Muscle of back (tissue), 13 donors: ENCODE measurements at places on chromosomes 12 and 14.

GRCh38 chr12:1439687-1440086 lies 154.7 kb downstream of the FBXL14 start:
- no peak for DNase-seq

GRCh38 chr12:72491426-72491825 lies 219.3 kb downstream of the TRHDE start:
- DNase-seq: peak; percentile 36

- DNase-seq: no peak
These were observed 826 bp downstream of the PRKCH start for GRCh38 chr14:61322011-61322798.

- no peak for DNase-seq
These were observed 462.6 kb downstream of the NPAS3 start for GRCh38 chr14:33401311-33401710.

DNA sequence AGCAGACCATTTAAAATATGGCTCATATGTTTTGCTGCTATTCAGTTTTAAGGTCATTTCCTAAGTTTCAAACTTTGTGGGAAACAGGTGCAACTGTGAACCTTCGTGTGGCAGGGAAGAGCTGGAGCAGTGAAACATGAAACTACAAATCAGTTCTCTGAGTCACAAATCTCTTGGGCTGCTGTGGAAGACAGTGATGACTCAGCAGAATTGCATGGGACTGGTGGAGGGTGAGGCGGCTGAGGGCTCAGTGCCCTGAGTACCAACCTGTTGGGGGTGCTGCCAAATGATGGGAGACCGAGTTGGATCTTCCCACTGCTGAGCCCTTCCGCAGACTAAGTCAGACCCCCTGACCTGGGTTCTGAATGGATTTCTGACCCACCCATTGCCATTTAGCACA lies 8.4 kb upstream of the CALM1 start:
- DNase-seq: no peak

DNA sequence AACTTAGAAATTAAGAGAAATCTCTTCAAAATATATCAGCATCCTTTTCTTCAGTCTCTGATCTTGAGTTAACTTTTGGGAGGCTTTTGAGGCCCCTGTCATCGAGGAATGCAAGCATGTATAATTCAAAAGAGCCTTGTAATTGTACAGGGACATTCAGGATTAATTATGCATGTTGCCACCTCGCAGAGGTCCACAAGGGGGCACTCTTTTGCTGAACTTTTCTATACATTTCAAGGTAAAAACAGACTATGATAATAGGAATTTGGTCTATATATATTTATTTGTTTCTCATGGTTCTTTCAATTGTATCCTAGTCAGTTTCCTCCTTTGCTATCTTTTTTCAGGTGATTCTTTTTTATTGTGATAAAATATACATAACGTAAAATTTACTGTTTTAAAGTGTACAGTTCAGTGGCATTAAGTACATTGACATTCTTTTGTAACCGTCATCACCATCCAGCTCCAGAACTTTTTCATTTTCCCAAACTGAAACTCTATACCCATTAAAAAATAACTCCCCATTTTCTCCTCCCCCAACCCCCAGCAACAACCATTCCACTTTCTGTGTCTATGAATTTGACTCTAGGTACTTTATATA lies 47.0 kb upstream of the SLC2A13 start:
- DNase-seq: peak; percentile 41

DNA sequence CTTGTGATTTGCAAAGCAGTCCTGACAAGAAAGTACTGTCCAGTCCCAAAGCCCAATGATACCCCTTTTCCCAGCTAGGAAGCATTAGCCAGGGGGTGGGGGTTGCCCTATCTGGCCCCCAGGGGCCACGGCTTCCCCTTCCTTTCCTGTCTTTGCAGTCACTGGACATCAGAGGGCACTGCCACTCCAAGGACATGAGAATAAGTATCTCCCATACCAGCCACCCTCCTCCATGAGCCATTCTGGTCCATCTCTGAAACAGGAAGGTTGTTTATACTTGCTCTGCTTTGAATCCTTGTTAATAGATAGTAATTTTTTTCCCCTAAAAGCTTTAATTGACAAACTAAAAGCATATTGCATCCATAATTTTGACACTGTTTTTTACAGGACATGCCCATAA lies 29.7 kb downstream of the RBM19 start:
- no peak for DNase-seq

DNA sequence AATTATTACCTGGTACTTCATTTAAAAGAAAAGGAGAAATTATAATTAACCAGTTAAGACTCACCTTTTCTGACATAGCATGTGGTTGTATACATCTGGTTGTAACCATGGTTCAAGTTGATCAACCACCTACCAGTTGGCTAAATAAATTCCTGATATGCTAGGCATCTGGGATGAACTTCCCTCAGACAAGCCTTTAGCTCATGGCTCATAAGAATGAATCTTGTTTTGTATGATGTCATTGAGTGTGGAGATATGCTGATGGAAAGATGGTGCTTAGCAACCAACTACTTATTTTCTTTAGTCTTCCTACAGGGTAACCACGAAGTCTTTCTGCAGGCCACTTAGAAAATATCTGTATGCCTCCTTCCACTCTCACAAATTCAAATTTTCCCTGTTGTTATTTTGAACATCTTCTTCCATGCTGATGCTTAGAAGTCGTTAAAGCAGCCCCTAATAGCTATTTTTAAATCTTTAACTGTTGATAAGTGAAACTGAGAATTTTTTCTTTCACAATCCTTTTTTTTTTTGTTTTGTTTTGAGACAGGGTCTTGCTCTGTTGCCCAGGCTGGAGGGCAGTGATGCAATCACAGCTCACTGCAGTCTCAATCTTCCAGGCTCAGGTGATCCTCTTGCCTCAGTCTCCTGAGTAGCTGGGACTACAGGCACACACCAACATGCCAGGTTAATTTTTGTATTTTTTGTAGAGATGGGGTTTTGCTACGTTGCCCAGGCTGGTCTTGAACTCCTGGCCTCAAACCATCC lies 51.9 kb upstream of the PTHLH start:
- no peak for DNase-seq

DNA sequence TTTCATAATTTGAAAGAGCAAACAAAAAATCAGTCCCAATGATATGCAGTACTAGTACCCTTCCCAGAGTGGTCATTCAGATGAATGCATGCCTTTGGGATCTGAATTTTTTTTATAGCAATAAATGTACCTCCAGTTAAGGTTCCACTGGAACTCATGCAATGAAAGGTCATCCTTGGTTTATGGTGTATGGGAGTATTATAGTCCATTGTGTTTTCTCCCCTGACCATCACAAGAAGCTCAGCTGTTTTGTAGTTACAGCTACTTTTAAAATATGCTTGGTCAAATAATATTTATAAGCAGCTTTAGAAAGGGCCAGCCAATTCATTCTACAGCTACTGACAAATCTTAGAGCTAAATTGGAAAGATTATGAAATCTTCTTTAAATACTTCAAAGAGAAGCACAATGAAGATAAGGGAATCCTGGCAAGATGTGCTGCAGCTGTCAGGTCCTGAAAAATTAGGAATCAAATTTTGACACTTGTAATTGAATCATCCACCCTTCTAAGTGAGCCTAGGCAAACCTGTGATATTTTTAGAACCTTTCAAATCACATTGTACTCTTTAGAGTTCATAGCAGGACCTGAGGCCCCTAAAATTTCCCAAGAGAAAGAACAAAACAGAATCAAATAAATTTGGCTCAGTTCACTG lies 46.5 kb downstream of the IFT81 start:
- no peak for DNase-seq

GRCh38 chr12:104748790-104749189 lies 209.3 kb downstream of the SLC41A2 start:
- DNase-seq: no peak

DNA sequence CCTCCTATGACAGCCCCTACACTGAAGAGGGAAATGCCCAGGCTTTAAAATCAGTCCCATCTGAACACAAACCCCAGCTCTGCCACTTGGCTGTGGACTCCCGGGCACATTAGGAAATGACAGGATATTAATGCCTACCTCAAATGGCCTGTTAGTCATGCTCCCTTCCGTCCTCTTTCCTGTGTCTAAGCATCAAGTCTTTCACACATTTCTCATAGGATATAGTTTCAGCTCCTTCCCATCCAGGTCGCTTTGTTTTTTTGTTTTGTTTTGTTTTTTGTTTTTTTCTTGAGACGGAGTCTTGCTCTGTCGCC lies 16.1 kb downstream of the PLEK2 start:
- DNase-seq: no peak

DNA sequence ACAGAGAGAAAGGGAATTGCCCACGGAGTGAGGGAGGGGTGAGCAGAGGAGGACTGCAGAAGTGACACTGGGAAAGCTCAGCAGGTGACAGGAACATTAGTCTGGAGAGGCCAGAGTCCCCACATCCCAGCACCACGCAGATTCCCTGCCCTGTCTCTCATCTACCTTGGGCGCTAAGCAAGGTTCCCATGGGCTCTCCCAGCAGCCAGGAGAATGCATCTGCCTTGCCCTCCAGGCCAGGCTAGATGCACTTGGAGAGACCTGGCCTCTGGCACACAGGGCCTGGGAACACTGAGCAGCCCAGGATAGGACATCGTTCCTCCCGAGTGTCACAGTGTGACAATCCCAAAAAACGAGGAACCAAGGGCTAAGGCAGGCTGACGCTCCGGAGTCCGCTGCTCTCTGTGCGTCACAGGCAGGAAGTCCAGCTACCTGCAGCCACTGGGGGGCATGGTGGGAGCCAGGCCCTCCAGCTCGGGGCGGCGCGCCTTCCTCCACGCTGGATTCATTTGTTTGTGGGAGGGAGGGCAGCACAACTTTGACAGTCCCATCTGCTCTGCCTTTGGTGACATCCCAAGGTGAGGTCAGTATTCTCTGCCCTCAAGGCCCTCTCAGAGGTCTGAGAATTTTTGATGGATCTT lies 5.4 kb upstream of the NGB start:
- no peak for DNase-seq

DNA sequence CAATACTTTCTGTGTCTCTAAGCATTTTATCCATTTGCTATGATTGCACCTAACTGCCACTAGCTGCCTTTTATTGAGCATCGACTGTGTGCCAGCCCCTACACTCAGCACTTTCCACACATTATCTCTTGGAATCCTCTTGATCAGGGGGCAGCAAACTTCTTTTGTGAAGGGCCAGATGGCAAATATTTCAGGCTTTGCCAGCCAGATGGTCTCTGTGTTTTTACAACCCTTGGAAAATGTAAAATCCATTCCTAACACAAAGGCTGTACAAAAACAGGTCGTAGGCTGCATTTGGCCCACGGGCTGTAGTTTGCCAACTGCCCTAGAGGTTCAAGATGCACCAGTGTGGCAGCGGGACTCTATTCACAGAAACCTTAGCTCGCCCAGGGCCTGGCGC lies 19.5 kb downstream of the FOXN4 start:
- no peak for DNase-seq

DNA sequence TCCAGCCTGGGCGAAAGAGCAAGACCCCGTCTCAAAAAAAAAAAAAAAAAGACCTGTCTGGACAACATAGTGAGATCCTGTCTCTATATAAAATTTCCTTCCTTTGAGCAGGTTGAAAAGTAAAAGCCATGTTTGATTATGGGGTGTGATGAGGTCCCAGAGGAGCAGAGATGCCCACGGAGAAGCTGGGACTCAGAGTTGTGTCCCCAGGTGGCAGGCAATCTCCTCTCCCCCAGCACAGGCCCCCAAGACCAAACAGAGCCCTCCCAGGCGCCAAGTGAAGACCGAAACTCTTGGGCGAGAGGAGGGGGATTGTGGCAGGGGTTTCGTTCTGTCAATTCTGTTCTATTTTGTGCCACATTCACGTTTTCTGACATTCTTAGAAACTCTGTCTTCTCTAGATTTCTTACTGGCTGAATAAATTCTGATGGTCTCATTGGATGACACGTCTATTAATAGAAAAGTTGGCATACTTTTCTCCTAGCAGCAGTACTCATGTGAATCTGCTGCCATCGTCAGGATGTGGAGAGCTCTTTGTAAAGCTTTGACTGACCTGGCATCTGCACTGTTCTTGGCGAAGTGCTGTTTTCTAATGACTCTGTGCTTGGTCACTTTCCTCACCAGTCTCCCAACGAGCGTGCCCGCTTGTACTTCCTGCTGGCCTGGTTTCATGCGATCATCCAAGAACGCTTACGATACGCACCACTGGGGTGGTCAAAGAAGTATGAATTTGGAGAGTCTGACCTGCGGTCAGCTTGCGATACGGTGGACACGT lies 43.4 kb downstream of the HSP90AA1 start:
- DNase-seq: no peak

DNA sequence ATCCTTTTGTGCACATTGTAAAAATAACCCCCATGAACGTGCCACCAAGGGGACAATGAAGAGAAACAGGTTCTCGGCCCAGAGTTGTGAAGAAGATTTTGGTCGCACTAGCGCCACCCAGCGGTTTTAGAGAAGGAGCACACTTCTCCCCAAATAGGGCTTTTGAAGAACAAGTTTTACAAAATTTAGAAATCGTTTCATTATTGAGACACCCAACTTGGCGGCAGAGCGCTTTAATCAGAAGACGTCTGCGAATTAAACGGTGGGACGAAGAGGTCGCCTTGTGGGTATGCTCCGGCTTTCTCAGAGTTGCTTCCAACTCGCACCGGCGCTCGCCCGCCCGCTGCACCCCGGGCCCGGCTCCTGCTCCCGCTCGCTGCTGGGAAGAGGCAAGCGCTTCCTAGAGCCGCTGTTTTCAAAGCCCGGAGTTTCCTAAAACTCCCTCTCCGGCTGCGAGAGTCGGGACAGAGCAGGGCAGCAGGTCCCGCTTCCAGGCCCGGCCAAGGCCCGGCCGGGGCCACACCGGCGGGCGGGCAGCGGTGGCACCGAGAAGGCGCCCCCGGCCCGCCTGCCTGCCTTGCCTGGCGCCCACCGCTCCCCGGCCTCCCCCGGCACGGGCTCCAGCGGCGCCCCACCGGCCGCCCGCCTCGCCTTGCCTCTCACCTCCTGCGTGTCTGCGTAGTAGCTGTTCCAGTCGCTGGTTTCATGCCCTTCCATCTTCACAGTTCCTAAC lies 645 bp downstream of the FOXA1 start:
- peak; percentile 79 for DNase-seq

GRCh38 chr14:91115986-91116770 lies 2.3 kb downstream of the DGLUCY start:
- DNase-seq: no peak

DNA sequence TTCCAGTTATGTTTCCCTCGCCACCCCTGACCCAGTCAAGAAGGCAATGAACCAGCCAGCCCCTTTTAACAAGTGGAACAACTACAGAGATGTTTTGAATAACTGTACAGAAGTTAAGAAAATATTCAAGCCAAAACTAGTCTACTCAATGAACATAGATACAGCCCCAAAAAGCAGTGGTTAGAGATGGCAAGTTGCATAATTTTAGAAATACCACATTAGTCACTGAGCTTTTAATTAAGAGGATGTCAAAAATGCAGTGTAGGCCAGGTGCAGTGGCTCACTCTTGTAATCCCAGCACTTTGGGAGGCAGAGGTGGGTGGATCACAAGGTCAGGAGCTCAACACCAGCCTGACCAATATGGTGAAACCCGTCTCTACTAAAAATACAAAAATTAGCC lies 27.2 kb downstream of the PROX2 start:
- DNase-seq: no peak

GRCh38 chr12:67772267-67773169 lies 124.0 kb downstream of the DYRK2 start:
- peak; percentile 59 for DNase-seq

GRCh38 chr14:103126873-103127304 lies 3.6 kb downstream of the TNFAIP2 start:
- DNase-seq: peak; percentile 77

- no peak for DNase-seq
These were observed 1.2 kb downstream of the FUT8 start for GRCh38 chr14:65413739-65414045.

- DNase-seq: no peak
These were observed 126.3 kb downstream of the SLC25A47 start for GRCh38 chr14:100449225-100449987.
